ENCODE measurements at places on chromosomes 7 and 10.

DNA sequence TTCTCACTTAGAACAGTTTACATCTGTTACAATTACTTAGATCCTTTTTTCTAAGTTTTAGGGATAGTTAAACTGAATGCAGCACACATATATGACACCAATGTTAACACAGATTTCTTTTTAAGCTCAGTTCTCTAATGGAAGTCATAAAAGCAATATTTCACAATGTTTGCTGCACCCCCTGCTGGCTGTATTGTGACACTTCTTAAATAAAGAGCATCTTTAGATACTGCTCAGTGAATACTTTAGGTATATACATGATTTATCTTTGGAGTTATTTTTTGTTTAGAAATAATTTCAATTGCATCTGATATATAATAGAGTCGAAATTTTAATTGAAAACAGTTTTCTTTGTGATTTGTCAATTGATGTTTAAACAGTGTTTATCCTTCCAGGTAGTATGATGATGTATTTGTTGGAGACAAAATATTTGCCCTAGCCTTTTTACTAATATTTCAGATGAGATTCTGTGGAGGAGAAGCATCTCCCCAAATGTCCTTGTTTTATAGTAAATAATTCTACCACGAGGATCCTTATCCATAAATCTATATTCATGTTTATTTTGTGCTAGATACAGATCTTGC lies 174.4 kb downstream of the ST7 start:
- peak; percentile 51 for DNase-seq

- no peak for DNase-seq
These were observed 80.8 kb downstream of the OSBPL3 start for GRCh38 chr7:24899161-24899560.

GRCh38 chr10:71849461-71849908 lies 1.6 kb downstream of the PSAP start:
- DNase-seq, result no peak

- DNase-seq, result no peak
These were observed 119.6 kb downstream of the ZMIZ1 start for GRCh38 chr10:79188154-79188965.

DNA sequence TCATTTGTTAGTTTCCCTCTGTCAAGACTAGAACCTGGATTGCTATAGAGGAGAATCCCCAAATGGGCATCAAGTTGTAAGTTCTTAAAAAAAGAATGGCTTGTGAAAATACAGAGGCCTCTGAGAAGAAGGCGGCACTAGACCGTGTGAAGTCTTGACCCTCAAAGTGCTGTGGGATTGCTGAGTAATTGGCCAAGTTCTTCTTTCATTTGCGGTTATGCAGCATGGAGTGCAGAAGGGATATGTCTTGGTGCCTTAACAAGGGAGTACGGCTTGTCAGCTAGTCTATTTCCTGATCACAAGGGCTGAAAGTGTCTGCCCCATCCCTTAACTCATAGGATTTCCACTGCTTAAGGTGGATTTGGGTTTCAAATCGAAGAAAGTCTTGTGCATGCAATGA lies 81.2 kb downstream of the MKX start:
- DNase-seq, result no peak

- DNase-seq, result no peak
These were observed 81.3 kb upstream of the CUX1 start for GRCh38 chr7:101736084-101736483.
